ENCODE measurements at places on chromosomes 6 and 20. TPM values are rescaled to one million over a fixed set of nuclear protein-coding genes. Genes with fewer than 3 reads are reported as not detected.
A peak's percentile ranks its signal among the peaks of the same experiment; 100 is the strongest.

DNA sequence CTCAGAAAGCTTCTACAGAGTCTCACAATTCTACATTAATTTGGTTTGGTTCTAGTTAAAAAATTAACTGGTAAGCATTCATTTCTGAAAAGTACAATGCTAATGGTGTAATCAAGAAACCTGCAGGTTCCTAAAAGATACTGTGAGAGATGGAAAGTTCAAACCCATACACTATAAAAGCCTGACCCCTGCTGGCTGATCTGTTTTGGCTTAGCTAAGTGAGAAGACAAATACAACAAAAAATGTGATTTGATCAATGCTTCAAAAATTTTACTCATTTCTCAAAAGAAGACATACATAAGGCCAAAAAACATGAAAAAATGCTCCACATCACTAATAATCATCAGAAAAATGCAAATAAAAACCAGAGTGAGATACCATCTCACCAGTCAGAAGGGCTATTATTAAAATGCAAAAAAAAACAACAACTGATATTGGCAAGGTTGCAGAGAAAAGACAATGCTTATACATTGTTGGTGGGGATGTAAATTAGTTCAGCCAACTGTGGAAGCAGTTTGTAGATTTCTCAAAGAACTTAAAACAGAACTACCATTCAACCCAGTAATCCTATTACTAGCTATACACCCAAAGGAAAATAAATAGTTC, 102.8 kb downstream of the MOXD1 start:
- no peak for DNase-seq

DNA sequence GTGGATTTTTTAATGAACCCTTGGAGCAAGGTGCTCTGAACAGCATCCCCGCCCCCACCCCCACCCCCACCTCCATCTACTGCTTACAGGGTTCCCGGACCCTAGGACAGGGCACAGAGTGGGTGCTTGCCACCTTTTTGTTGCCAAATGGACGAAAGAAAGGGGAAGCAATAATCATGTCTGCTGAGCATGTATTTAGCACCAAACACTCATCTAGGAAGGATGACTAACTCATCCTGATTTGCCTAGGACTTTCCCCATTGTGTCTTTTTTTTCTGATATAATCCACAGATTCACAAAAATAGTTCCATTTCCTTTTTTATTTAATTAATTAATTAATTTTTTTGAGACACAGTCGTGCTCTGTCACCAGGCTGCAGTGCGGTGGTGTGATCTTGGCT, 1.2 kb upstream of the PLTP start:
- no peak for DNase-seq

DNA sequence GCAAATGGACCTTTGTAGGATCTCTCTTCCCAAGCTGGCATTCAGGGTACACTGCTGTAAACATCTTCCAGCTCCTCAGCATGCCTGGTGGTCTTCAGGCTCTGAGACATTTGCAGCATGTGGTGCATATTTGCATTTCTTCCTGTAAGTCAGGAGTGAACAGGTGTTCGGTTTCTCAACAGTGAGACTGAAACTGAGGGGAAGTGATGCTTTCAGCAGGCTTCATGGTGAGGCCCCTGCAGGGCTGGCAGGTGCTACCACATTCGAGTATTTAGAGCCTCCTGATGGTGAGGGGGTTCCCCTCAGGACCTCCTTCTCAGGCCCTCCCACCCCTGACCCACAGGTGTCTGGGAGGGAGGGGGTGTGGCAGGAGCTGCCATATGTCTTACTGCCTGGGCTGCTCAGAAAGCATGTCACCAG, 15.1 kb downstream of the MYBL2 start:
- no peak for DNase-seq

- no peak for DNase-seq
Measured at GRCh38 chr20:3674447-3674846, 7.4 kb downstream of the ADAM33 start.

DNA sequence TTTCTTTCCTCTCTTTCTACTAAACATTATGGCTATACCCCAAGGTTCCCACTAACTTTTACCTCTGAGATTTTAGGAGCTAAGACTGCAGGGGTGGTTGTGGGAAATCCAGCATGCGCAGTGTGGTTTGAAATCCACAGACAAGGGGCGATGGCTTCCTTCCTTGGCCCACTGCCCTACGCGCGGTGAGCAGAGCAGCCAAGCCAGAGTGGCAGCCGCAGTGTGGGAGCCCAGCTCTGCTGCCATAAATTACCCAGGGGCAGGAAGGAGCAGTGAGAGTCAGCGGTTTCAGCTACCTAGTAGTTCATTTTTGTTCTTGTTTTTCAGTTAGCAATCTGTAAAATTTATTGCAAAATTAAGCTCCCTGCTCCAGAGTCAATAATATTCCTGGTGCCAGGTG, 101.4 kb downstream of the BMP2 start:
- DNase-seq: no peak

GRCh38 chr6:101845172-101845571, 451.7 kb downstream of the GRIK2 start:
- DNase-seq: no peak

DNA sequence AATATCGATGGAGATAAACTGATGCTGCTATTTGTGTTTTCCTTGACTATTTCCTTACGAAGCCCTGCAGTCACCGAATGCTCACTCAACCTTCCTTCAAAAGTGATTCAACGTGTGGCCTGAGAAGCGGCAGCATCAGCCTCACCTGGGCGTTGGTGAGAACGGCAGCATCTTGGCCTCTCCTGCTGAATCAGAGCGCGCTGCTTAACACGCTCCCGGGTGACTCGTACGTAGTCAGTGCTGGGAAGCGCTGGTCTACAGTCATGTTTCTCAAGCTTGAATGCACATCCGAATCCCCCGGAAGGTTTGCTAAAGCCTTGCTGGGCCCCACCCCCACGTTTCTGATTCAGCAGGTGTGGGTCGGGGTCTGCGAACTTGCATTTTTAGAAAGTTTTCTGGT, 214.1 kb upstream of the RREB1 start:
- DNase-seq: no peak

- DNase-seq: no peak
Measured at GRCh38 chr20:19381947-19382346, 169.5 kb downstream of the SLC24A3 start.

DNA sequence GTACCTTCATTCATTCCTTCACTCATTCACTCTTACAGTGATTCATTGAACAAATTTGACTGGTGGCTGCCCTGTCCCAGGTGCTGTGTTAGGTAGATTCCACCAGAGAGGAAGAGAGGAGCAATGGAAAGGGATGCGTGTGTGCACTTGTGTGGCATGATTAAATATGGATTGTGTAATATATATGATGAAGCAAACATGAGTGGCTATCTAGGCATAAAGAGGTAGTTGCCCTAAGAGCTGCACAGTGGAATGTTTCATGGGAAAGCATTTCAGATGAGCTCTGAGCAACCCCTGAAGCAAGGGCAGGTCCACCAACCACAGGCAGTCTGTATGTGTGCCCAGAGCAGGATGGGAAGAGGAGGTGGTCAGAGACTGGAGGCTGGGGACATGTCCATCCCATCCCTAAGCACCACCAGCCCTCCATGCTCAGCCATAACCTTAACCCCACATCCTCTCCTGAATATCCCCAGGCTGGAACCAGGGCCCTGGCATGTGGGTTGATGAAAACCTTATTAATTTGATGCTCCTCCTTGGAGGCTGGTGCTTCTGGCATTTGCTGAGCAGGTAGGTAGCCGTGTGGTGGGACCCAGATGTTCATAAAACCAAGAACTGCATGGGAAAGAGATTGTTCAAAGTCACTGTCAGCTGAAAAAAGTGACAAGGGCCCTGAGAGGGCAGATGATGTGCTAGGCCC, 226.2 kb downstream of the SYNDIG1 start:
- DNase-seq: no peak

GRCh38 chr6:87105823-87106222, 10.9 kb upstream of the CGA start:
- no peak for DNase-seq

DNA sequence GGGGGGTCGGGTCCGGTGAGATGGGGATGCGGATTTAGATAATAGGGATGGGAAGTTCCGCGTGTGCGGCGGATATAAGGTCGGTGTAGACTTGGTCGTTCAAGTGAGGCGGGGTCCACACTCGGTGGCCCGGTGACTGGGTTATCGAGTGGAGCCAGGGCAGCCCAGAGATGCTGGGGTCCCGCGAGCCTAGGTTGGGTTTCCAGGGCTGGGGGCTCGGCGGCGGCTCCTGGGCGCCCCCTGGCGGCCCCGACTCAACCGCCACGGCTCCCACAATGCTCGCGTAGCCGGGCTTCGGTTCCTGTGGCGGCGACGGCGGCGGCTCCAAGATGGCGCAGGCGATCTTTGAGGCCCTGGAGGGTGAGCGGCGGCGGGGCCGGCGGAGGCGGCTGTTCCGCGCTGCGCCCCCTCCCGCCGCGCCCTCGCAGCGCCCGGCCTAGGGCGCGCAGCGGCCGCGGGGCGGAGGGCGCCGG, at the start of gene ZNF341:
TSS of gene ZNF341 (plus strand) at position 304 of the 473 bp plus-strand sequence. CDS start at position 330, 26 bp downstream.
- peak; percentile 90 for DNase-seq

DNA sequence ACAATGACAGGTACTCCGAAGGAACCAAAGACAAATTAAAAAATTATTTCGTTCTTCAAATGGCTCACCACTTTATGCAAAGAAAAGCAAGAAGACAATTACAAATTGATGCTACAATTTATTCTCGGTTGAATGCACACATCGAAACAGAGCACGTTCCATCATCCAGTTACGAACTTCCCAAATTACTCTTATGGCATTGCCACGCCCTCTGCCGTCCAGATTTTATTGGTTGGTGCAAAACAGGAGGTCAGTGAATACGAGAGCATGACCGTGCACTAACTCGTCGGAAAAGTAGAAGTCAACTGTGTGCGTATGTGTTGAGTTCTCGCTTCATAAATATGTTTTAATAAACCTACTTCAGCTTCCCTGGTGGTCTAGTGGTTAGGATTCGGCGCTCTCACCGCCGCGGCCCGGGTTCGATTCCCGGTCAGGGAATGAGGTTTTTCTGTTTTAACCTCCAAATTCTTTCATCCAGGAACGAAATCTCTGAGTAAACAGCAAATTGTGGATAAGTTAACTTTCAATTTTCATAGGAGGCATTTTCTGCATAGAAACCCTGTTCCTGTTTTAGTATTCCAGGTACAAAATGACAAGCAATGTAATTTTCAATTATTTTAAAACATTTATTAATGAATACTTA, 23.2 kb downstream of the ZNF311 start:
- DNase-seq: peak; percentile 66

- no peak for DNase-seq
Measured at GRCh38 chr20:61953037-61954021, 112.4 kb downstream of the TAF4 start.

GRCh38 chr6:159996087-159996622, 27.3 kb downstream of the IGF2R start:
- DNase-seq: no peak

GRCh38 chr20:15200147-15200565, 862.7 kb upstream of the FLRT3 start:
- no peak for DNase-seq

- no peak for DNase-seq
Measured at GRCh38 chr6:13046084-13046483, 282.3 kb downstream of the TBC1D7 start.

DNA sequence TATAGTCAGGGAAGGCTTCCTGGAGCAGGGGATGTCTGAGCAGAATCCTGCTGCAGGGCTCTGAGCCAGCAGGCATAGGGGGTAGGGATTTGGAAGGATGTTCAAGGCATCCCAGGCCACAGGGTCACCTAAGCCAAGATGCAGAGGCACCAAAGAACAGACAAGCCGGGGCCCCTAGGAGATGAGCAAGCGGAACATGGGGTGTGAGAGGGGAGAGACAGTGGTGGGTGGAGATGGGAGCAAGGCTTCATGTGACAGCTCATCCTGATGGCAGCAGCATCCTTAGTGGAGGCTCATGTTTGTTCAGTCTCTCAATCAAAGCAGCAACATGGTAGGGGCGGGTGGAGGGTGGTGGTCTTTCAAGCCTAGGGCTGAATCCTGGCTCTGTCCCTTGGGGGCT, 29.8 kb upstream of the TCP11 start:
- DNase-seq: no peak

- no peak for DNase-seq
Measured at GRCh38 chr20:36599912-36600345, 5.7 kb upstream of the RAB5IF start.

DNA sequence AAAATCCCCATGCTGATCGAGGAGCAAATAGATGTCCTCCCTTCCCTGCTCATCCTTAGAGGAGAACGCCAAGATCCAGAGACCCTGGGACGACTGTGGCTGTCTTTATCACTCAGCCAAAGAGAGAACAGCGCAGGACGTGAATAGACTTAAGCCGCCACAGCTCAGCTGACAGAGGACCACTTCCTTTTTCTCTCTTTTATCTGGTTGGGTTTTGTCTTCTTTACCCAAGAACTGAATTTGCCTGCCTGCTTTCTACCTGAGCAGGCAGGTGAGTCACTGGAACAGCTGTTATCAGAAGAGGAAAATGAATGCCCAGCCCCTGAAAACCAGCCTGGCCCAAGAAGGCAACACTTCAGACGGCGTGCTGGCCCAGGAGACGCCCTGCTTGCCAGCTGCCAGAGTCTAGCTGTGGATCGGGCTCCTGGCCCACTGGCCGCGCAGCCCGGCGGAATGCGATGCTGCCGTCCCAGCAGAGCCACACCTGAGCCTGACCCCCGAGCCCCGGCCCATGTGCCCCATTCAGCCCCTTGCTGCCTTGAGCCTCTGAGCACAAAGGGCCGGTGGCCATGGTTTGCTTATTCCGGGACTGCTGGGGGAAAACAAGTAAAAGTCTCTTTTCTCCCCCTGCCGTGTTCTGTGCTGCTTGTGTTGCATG, 82.1 kb downstream of the TCP11 start:
- DNase-seq: no peak

DNA sequence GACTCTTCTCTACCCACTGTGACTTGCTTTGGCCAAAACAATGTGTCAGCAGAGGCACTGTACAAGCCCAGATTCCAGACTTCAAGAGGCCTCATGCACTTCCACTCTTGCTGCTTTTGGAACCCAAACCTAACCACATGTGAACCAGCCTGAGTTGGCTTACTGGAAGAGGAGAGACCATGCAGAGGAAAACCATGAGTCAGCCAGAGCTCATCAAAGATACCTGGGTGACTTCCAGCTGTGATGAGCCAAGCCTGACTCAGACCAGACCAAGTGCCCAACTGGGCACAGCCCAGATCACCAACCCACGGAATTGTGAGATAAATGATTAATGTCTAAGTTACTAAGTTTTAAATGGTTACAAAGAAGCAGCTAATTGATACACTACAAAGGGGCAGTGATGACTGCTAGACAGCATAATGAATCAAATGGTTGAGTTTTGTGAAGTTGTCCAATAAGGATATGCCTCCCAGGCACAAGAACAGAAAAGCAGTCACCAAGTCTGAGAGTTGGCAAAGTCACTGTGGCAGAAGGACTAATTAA, 16.2 kb upstream of the BEND6 start:
- no peak for DNase-seq

GRCh38 chr20:36311141-36311853, 5.2 kb downstream of the DLGAP4 start:
- DNase-seq: no peak

RNF146 gene
- total RNA-seq: 48.7 TPM

ALDH5A1 gene
- 27.6 TPM for total RNA-seq

PLCB4 gene
- total RNA-seq: 30.5 TPM

HLA-DQA2 gene
- total RNA-seq: 1.8 TPM

GPX6 gene
- total RNA-seq: not detected

PRRT1 gene
- 1.0 TPM for total RNA-seq

PXMP4 gene
- total RNA-seq: 13.5 TPM

MRAP2 gene
- 0.16 TPM for total RNA-seq

VGLL2 gene
- 2.4 TPM for total RNA-seq

FAM184A gene
- 0.93 TPM for total RNA-seq

CLPSL2 gene
- total RNA-seq: not detected

GLP1R gene
- total RNA-seq: 7.5 TPM

GTSF1L gene
- not detected for total RNA-seq

Measured in left ventricle myocardium inferior (tissue), 1 donor.